Thyroid gland (tissue), 4 donors: ENCODE measurements at places on chromosomes 7 and 10. TPM values are rescaled to one million over a fixed set of nuclear protein-coding genes. Genes with fewer than 3 reads are reported as not detected.

Gene GSTO2
- 11.4 TPM for total RNA-seq

Gene RAB18
- 68.1 TPM for total RNA-seq

Gene PDE1C
- 7.8 TPM for total RNA-seq

Gene TEX47
- 0.40 TPM for total RNA-seq

DNA sequence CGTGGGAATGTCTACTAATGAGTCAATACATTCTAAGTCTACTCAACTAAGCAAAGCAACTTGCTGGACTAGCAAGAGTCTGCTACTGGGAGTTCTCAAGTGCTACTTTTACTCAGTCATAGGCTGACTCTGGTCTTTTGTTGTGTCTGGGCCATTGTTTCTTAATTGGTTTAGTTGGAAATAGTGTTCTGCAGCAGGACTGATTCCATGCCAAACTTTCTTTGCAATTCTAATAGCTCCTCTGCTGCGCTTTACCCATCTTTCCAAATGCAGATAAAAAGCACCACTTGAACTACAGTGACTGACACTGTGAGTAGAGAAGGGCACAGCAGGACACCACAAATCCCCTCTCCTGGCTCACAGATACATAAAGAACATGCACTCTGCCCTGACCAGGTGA lies 125.7 kb downstream of the CD36 start:
- H3K27me3 ChIP-seq = no peaks in the 10 kb centered on the region
- no peak overlapping the region for H3K27ac ChIP-seq
- no peaks in the 10 kb centered on the region for H3K4me1 ChIP-seq
- no peak for DNase-seq
- no peak overlapping the region for H3K4me3 ChIP-seq

DNA sequence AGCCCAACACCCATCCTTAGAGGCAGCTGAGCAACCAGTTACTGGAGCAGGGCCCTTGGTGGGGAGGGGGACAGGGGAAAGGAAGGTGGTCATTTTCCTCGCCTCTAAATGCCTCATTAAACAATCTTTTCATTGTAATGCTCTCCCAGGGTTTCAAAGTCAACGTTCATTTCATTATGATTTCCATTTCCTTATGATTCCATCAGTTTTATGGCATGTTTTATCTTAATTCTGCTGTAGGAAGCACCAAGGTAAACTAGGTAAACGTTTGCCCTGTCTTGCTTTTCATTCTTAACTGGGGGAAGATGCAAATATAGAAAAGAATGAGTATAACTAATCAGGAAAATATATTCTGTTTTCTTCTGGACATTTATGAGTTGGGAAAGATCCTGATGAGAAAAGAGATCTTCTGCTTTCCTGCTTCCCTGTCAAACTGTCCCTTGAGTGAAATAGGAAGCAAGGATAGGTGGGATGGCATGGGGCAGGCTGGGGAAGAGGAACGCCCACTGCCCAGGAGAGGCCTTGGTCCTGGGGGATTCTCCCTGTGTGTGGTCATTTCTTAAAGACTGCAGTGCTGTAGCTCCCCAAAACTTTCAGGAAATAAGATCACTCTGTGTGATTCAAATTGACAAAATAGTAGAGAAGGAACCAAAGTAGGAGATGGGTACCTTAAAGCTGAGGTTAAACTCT lies 20.5 kb upstream of the TMEM236 start:
- no peaks in the 10 kb centered on the region for H3K27me3 ChIP-seq
- no peak overlapping the region for H3K27ac ChIP-seq
- DNase-seq = no peak
- H3K4me1 ChIP-seq = no peaks in the 10 kb centered on the region

- no peaks in the 10 kb centered on the region for H3K4me1 ChIP-seq
- no peak overlapping the region for H3K27ac ChIP-seq
- H3K27me3 ChIP-seq = no peaks in the 10 kb centered on the region
- no peak for DNase-seq
- H3K36me3 ChIP-seq = no peaks in the 10 kb centered on the region
- H3K4me3 ChIP-seq = no peak overlapping the region
These were observed 58.6 kb downstream of the LAMB4 start for GRCh38 chr7:108071551-108071950.

DNA sequence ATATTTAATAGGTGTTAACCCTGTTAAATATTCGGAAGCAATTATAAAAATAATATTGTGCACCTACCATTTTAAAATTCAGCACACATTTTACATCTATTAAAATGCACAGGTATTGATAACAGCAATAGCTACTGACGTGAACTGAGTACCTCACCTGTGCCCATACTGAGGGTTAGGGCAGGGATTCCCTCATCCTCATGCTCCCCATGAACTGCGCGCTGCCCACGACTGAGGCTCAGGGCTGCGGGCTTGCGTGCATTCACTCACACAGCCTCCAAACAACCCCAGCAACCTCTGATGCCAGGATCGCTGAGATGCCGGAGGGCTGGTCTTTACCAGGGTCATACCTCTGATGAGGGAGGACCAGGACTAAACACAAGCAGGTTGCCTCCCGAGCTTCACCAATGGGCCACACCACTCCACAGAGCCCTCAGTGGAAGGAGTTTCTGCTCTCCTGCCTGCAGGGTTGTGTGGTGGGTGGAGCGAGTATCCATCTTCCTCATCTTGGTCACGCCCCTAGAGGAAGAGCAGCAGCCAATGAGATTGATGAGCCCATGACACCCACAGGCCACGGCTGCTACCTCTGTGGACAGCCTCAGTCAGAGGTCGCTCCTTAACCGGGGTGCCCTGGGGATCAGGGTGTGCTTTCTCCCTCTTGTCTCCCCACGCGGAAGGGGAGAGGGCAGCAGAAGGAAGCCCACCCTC lies 478.3 kb downstream of the TNS3 start:
- H3K4me1 ChIP-seq = no peaks in the 10 kb centered on the region
- H3K4me3 ChIP-seq = no peak overlapping the region

- H3K27ac ChIP-seq = no peak overlapping the region
- H3K4me1 ChIP-seq = peaks cover 10% of the 10 kb centered on the region
- H3K27me3 ChIP-seq = no peaks in the 10 kb centered on the region
- DNase-seq = no peak
- no peak overlapping the region for H3K4me3 ChIP-seq
- no peaks in the 10 kb centered on the region for H3K36me3 ChIP-seq
These were observed 201.3 kb downstream of the MAD1L1 start for GRCh38 chr7:2031451-2031845.

DNA sequence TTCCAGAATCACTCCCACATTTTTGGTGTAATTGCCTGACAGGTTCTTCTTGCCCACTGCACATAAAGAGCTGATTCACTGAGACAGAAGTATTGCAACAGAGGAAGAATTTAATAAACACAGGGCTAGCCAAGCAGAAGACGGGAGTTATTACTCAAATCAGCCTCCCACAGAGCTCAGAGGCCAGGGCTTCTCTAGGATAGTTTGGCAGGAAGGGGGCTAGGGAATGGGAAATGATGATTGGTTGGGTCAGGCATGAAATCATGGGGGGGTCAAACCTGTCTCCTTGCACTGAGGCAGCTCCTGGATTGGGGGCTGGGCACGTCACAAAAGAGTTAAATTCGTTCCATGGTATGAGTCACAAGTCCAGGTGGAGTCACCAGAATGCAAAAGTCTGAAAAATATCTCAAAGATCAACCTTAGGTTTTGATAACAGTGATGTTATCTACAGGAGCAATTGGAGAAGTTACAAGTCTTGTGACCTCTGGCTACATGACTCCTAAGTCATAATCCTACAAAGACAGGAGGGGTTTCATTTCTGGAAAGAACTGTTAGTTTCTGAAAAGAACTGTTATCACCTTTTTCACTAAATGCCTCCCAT lies 30.2 kb upstream of the ERCC6 start:
- no peak for DNase-seq
- H3K4me1 ChIP-seq = no peaks in the 10 kb centered on the region
- no peak overlapping the region for H3K4me3 ChIP-seq
